Activated CD4-positive, alpha-beta T cell treated with anti-CD3 and anti-CD28 coated beads, Interleukin-2, amount 10 ng/mL, durations not matched to agents 24 days and 14 days (primary cell): ENCODE measurements at places on chromosomes 4 and X. TPM values are rescaled to one million over a fixed set of nuclear protein-coding genes. Genes with fewer than 3 reads are reported as not detected.
A peak's percentile ranks its signal among the peaks of the same experiment; 100 is the strongest.

Gene ZNF185
- total RNA-seq, result 0.43 and 1.0 TPM in 2 replicates

Gene GATA1
- total RNA-seq, result not detected in 2 replicates

Gene PCDH18
- not detected in 2 replicates for total RNA-seq

Gene DUSP21
- total RNA-seq, result not detected in 2 replicates

Gene TRMT44
- 35.7 and 38.5 TPM in 2 replicates for total RNA-seq

Gene SLC25A43
- total RNA-seq, result 10.6 and 10.7 TPM in 2 replicates

Gene UGT2A1
- not detected in 2 replicates for total RNA-seq

Gene AKAP14
- total RNA-seq, result not detected in 2 replicates

Gene STK32B
- total RNA-seq, result not detected in 2 replicates

Gene BRS3
- total RNA-seq, result not detected in 2 replicates

DNA sequence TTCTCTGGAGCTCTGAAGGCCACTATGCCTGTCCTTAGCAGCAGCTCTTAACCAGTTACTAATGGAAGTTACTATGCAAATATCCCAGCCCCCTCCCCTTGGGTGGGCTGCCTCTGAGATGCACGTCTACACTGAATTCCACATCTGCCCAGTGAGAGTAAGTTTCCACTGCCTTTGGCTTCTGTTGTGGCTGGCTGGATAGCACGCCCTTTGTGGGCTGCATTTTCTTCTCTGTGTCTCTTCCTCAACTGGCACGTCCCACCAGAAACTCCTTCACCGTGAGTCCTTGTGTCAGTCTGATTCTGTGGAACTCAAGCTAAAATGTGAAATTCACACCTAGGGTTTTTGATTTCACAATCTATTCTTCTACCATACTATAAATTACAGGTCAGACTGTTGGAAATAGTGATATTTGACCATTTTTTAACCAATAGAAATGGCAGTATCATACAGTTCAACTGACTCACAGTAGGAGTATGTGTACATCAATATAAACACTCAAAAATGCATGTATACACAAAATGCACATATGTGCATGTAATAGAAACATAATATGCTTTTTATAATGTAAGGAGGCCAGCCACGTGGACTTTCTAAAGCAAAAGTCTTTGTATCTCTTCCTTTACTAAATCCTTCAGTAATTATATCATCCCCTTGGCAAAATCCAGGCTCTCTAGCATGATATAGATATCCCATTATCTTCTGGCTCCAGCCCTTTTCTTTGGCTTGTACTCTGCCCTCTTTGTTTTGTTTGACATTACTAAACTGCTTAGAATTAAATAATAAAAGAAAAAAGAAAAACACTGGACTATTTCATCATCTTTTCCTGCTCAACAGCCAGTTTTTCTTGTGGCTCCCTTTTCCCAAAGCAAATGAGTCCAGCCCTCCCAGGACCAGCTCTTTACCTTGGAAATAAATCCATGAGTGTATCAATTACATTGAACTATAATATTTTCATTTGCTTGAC is 33.2 kb upstream of the LDB2 start:
- peak; percentile 15 for DNase-seq

- no peak for DNase-seq
These were observed 62.3 kb upstream of the TLL1 start for GRCh38 chr4:165810726-165811125.

GRCh38 chr4:62676962-62677361 is 1476.8 kb downstream of the ADGRL3 start:
- DNase-seq, result no peak

DNA sequence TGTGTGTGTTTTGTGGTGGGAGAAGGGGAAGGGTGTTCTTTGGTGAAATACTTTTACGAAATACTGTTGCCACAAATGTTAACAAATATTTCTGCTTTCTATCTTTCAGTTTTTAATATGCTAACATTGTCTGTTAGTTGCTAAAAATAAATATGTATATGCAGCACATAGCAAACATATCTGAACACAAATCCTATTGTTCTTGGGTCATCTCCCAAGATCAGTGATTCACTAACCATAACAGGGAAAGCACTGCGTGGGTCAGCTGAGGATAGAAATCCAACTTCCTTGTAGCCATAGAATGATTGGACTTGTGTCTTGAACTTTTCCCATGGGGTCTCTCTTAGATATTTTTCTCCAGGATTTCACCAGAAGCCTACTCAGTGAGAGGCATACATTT is 250.3 kb upstream of the FAM47A start:
- no peak for DNase-seq

DNA sequence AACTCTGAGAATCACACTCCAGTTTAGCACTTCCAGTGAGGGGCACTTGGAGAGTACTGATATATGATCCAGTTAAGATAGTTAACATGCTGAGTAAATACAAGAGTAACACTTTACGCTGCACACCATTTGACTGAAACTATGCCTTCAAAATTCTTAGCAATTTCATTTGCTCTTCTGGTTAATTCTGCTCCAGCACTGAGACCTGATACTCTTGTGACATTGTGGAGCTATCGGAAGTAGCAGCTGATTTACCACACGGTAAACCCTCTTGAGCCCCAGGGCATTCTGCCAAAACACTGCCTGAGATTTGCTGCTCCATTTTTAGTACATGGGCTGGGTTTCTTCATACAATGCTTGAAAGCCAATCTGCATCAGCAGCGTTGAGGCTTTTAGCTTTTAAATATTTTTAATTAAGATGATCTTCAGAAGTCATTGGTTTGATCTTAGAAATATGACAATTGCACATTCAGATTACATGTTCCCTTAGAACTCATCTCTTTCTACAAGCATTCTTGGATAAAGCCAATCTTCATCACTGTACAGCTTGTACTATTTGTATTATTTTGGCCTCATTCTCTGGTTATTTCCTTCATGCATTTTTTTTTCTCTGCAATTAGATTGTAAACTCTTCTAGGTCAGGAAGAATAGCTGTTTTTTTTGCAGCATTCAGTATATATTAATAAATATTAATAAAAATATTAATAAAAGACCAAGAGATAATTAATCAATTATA is 67.8 kb upstream of the ETNPPL start:
- DNase-seq, result no peak

- peak; percentile 87 for DNase-seq
These were observed 14.9 kb upstream of the LOC101059915 start for GRCh38 chrX:71652405-71652804.

- DNase-seq, result no peak
These were observed 83.5 kb upstream of the PRSS48 start for GRCh38 chr4:151193414-151193813.

DNA sequence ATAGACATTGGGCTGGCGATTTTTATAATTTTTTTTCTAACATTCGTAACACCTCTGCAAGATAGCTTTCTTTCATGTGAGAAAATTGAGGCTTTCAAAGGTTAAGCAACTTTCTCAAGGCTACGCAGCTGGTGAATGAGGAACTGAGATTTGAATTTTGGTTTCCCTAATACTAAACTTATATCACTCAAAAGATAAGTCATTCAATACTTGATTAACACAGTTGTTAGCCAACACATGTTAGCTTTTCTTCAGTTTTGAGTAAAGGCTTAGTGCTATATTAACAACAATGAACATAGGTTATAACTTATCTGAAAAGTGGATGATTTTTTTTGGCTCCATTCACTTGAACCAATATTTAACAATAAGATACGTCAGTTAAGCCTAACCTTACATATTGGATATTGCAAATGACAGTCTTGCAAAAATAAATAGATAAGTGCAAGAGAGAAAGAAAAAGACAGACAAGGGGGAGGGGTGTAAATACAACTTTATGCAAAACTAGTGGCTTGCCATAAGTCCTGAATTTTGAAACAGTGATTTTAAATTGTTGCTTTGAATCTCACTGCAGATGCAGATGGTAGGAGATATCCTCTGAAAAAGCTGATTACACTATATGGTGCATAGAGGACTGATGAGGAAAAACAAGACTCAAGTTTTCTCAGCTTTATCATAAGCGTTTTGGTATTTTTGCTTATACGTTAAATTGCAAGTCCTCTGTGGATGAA is 11.1 kb upstream of the GPM6A start:
- no peak for DNase-seq

DNA sequence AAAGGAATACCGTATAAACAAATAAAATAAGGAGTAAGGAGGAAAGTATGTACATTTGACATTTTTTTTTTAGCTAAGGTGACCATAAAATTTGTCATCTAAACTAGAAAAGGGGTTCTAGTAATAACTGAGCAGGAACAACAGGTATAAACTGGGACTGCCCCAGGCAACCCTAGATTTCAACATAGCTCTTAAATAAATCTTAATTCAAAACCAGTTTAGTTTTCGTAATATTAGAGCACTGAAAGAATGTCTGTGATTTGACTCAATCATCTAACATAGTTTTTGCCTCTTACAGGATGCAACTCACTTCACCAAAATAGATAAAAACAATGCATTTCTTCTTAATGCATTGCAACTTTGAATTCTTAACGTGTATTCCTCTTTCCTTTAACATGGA is 257.7 kb downstream of the ADAMTS3 start:
- DNase-seq, result no peak

- no peak for DNase-seq
These were observed 33.6 kb upstream of the JAKMIP1 start for GRCh38 chr4:6233929-6234328.

- DNase-seq, result no peak
These were observed 27.0 kb upstream of the NKAP start for GRCh38 chrX:119970574-119970973.

- DNase-seq, result no peak
These were observed 170.5 kb downstream of the NAA11 start for GRCh38 chr4:79155336-79155735.

DNA sequence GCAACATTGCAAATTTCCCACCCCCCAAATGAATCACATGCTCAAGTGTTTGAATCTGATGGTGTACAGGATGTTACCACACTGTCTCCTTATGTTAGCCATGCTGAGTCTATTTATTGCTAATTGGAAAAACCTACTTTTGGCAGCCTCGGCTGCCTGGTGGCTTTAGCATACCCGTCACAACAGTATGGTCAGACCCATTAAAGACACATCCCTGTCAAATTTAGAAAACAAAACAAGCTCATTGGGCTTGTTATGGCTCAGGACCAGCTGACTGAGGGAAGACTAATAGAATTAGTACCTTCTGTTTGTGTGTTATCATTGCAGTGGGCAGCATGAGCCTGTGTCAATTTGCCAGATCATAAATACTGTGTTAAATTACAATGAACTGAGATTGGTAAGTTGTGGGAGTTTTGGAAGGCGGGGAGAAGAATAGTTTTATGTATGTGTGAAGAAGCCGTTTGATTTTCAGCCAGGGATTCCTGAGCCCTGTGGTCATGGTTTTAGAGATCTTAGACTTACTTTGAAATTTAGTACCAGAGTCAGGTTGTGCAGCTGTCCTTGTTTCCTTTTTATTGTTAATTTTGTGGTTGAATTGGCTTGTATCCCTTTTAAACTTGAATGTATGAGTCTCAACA is 66.8 kb downstream of the POLA1 start:
- no peak for DNase-seq

GRCh38 chrX:19174401-19175025 is 52.2 kb upstream of the ADGRG2 start:
- no peak for DNase-seq

- DNase-seq, result no peak
These were observed 37.7 kb downstream of the SOX3 start for GRCh38 chrX:140467211-140467610.

DNA sequence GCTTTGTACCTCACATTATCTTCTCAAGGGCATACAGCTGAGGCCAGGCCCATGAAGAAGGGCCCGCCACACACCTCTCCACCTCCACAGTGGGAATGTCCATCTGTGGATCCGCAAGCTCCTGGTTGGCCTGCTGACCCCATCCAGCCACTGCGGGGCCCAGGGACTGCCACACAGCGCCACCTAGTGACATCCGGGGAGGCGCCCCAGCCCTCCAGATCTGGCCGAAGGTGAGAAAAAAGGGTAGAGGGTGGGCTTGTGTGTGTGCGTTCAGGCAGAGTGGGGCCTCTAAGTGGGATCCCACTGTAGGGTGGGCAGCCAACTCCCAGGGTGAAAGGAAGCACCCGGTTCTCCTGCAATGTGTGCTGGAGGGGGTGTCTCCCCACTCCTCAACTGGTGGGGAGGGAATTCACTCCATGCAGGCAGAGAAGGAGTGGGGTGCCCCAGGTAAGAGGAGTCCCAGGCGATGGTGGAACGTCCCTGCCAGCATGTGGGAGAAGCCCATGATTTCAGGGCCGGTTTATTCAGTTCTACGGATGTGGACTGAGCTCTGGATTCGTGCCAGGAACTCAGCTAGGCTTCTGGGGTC is 117.3 kb downstream of the ENPP6 start:
- peak; percentile 79 for DNase-seq
